ENCODE measurements at places on chromosomes 4 and X.

GRCh38 chr4:61336488-61336887, 136.4 kb downstream of the ADGRL3 start:
- DNase-seq: peak; percentile 80

- DNase-seq: no peak
Observed at GRCh38 chrX:153499341-153499740, 4.6 kb downstream of the BGN start.

DNA sequence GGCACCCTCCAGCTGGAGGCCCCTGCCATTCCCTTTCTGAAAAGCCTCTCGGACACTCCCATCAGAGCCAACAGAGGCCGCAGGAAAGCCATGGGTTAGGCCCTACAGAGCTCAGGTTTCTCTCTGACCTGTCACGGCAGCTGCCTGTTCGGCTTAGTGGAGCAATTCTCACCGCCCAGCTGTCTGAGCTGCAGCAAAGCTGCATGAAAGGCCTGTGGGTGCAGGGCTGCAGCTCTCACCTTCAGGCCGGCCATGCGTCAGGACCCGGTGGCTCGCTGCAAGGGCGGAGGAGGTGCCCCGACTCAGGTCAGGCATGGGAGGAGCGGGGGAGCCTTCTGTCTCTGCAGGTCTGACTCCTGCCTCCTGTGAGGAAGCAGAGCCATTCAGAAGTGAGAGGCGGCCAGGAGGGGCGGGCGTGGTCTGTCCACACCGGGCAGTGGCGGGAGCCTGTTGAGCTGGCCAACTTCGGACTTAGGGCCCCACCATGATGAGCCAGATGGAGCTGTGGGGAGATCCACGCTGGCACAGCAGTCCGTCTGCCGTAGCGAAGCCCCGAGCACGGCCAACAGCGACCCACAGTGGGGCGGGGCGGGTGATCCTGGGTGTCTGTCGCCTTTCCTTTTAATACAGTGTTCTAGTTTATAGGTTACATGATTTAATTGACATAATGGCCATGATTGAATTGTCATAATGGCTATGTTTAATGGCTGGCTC, 23.4 kb downstream of the PDE6B start:
- DNase-seq: no peak

DNA sequence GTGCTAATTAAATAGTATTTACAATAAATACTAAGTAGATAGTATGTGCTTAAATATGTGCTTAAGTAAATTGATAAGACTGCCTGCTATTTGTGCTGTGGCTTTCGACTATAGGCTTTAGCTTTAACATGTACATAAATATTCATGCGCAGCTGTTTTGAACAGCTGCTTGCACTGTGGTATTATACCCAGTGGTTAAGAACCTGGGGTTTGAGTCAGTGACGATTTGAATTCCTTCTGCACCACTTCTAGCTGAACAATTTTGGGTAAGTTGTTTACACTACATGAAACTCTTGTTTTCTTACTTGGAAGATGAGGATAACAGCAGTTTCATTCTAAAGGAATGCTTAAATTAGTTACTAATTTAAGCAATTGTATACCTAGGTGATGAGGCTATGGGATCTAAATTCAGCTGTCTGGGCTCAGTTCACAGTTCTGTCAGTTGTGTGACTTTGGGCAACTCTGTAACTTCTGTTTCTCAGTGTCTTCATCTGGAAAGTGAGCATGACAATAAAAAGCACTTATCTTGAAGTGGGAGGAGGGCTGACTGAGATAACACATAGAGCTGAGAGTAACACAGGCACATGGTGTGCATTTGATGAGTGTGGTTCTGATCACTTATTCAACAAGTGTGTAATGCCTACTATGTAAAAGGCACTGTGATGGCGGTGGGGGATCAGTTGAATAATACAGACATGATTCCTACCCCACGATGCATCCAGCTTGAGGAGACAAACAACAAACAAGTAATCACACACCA, 37.0 kb downstream of the HPGDS start:
- DNase-seq: no peak

DNA sequence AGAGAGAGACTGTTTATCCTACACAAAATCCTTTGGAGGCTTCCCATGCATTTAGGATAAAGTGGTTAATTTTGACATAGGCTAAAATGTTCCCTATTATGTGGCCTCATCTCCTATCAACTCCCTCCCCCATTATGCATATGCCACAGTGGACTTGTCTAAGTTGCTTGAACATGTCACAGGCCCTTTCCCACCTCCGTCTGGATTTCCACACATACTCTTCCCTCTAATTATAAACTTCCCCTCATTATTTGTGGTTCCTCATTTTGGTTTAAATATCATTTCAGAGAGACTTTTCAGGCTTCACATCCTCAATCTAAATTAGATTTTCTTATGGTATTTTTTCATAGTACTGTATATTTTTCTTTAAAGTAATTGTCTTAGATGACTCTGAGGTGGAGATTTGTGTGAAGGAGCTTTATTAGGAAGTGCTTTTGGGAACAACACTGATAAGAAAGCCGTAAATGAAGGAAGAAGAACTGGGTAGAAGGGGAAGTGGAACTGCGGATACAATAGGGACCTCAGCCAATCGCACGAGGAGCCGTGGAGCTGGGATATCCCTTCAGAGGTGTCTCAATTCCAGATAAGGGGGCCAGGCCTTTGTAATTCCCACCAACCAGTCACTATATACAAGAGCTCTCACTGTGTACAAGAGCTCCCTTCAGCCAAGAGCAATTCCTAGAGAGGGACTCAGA, 7.9 kb downstream of the C4orf17 start:
- DNase-seq: peak; percentile 39
